ENCODE measurements at places on chromosomes 13 and 19.

GRCh38 chr19:39831679-39832078, 2.3 kb downstream of the DYRK1B start:
- DNase-seq: no peak

- no peak for DNase-seq
Measured at GRCh38 chr19:5694956-5695648, 5.0 kb downstream of the RPL36 start.

- DNase-seq: no peak
Measured at GRCh38 chr19:805600-806550, 8.6 kb downstream of the PTBP1 start.

DNA sequence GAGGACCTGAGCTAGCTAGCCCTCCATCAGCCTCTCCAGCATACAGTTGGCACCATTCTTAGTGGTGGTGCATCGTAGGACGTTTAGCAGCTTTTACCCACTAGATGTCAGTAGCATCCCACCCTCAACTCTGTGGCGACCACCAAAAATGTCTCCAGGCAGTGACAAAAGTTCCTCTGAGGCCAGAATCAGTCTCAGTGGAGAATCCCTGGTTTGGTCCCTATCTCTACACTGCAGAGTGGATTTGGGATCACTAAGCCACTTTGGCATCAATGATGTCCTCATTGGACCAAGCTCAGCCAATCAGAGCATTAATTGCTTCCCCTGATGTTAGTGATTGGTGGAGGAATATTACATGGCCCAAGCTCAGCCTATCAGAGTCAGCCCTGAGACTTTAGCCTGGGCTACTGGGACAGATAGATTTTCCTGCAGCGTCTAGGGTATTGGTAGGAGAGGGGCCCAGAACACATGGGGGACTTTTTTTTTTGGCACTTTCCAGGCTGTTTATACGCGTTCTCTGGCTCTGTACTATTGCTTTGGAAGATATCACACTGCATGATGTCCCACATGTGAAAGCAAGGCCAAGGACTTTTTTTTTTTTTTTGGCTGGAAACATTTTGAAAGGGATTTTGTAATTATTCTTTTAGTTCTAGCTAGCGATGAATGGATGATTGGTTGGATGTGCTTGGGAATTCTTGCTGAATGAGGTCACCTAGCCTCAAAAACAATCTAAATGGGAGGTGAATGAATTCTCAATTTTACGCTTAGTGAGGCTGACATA, 7.0 kb downstream of the TMEM221 start:
- DNase-seq: no peak

DNA sequence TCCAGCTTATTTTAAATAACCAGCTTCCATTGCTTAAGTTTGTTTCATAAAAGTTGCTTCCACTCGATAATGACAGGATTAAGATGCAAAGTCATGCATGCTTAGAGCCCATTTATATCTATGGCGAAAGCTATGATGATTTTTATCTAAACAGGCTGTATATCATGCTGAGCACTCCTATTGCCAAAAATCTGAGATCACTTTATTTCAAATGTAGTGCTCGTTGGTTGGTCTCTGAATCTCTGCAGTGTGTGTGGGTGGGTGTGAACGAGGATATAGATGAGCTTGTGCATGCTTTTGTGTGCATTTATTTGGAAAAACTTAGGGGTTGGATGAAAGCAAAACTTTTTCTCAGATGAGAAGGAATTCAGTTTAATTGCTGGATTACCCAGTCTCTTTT, 27.0 kb upstream of the ARGLU1 start:
- DNase-seq: no peak

GRCh38 chr19:18647371-18647767, 10.5 kb downstream of the KLHL26 start:
- no peak for DNase-seq

DNA sequence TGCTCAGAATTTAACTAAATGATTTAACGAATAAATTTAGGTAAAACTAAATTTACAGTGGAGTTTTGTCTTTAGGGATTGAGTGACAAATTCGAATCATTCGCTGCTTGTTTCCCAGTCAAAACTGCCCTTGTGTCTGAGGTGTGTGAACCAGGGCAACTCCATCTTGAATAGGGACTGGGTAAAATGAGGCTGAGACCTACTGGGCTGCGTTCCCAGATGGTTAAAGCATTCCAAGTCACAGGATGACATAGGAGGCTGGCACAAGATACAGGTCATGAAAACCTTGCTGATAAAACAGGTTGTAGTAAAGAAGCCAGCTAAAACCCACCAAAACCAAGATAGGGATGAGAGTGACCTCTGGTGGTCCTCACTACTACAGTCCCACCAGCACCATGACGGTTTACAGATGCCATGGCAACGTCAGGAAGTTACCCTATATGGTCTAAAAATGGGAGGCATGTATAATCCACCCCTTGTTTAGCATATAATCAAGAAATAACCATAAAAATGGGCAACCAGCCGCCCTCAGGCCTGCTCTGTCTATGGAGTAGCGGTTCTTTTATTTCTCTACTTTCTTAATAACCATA, 10.2 kb upstream of the ANKRD10 start:
- DNase-seq: peak; percentile 34

DNA sequence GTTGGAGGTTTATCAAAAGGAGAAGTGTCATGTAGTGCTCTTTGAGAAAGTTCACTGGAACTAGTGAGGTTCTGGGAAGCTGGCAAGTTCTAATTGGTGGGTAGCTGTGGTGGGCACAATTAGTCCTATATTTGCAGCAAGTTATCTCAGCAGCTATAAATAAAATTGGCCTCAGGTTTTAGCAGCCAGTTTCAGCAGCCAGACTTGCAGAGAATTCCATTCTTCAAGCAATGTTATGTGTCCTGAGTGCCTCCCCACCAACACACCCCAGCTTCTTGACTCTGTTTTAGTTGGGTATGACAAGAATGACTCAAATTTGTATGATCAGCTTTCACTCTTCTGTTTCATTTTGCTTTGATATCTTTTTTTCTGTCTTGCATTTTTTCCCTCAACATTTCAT, 4.7 kb downstream of the IFT88 start:
- no peak for DNase-seq

DNA sequence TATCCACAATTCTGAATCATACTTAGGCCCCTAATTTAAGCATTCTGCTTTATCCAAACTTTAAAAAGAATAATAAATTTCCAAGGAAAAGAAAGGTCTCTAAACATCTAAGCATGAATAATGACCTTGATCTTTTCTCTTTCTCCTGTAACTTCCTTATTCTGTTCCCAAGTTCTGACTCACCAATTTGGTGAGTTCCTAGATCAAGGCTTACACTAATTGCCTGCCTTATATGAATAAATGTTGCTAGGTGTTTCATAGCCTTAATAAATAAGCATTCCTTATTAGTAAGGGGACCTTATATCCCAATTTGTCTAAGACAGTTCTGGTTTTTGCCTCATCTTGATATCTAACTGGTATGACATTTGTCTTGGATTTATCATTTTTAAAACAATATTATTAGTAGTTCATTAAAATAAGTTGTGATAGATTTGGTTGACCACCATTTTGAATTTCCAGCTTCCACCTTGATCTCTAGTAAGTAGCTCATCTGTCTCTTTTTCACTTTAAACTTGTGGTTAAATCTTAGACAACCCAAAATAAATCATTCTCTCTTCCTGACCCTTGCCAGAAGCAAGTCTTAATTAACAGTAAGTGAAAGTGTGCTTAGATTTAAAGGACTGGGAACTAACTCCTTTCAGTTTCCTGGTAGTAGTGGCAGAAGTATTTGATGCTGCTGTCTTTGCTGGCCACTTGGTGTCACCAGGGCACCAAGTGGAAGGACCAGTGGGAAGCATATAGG, 121.2 kb upstream of the MLNR start:
- DNase-seq: no peak

GRCh38 chr19:1028062-1028926, 1.9 kb downstream of the CNN2 start:
- peak; percentile 99 for DNase-seq

GRCh38 chr19:35059799-35060091, 18.2 kb downstream of the HPN start:
- no peak for DNase-seq

DNA sequence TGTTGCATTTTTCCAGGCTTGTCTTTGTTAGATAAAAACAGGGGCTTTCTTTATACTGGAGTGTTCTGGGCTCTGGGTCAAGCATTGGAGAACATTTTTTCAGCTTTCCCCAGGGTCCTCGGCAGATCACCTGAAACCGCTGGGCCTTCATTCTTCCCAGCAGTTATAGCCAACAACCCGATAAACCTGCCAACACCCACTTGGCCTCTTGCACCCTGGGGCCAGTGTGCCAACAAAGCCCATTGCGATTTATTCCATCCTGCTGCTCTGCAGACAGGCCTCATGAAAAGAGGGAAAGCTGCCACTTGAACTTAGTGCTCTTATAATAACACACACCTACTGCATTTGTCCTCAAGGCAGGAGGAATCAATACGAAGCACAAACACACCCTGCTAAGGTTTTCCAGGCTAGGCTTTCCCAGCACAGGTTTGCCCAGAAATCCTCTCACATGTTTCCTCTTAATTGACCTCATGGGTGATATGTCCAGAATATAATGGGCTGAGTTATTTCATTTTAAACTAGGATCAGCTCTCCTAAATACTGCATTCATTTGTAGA, 669.3 kb downstream of the LIG4 start:
- no peak for DNase-seq

GRCh38 chr19:49387936-49388372, at the start of gene KASH5:
KASH5 (plus strand) TSS chr19:49388249; CDS start chr19:49390884, 2,635 bp downstream.
- DNase-seq: no peak

GRCh38 chr19:54191811-54192453, 824 bp downstream of the TSEN34 start:
- DNase-seq: no peak

- DNase-seq: no peak
Measured at GRCh38 chr13:30731361-30732045, 3.8 kb upstream of the ALOX5AP start.

- DNase-seq: no peak
Measured at GRCh38 chr13:25198647-25199046, 26.6 kb upstream of the AMER2 start.

DNA sequence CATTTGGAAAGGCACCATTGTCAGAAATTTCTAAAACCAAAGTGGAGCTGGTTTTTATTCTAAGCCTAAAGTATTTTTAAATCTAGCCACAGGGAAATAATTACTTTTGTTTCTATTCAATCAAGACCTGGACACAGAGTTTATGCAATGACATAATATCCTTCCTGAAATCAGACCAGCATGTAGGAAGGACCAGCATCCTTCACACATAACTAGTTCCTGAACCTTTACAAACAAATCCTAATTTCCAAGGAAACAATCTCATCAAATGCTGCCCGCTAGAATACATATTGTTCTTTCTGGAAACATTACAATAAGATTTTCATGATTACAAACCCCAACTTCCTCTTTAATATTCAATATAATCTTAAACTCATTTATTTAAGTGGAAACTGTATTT, 1.5 kb downstream of the STARD13 start:
- DNase-seq: no peak

- DNase-seq: no peak
Measured at GRCh38 chr19:16892436-16892835, 3.6 kb downstream of the F2RL3 start.

GRCh38 chr13:98570929-98571372, 6.0 kb downstream of the STK24 start:
- DNase-seq: no peak

GRCh38 chr13:107713314-107713713, 502.0 kb downstream of the LIG4 start:
- no peak for DNase-seq
